Left renal pelvis (tissue), 4 donors: ENCODE measurements at places on chromosomes 1 and 21. TPM values are rescaled to one million over a fixed set of nuclear protein-coding genes. Genes with fewer than 3 reads are reported as not detected.

Gene HSD11B1
- polyA plus RNA-seq, result 0.53 TPM

Gene CHAF1B
- 9.5 TPM for polyA plus RNA-seq

Gene SLFNL1
- polyA plus RNA-seq, result 0.37 TPM

Gene LIN28A
- not detected for polyA plus RNA-seq

Gene NUAK2
- polyA plus RNA-seq, result 13.5 TPM

Gene RYR2
- polyA plus RNA-seq, result 2.4 TPM

Gene MTF2
- polyA plus RNA-seq, result 62.1 TPM

Gene CCDC30
- 15.8 TPM for polyA plus RNA-seq
